ENCODE measurements at places on chromosomes 7 and 10.

DNA sequence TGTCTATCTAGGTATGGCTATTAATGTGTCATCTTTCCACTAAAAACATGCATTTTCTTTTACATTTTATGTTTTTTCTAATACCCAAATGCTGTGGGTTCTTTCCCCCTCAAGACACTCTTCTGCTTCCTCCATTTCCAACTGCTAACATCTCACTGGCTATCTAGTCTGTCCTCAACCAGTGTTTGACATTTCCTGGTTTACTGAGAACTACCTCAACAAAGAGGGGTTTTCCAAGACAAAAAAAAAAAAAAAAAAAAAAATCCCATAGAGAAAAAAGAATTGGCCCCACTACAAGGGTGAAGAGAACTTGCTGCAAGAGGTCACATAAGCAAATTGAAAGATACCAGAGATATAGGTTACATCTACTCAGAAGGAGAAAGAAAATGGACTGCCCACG, 359.7 kb downstream of the CRPPA start:
- no peak for DNase-seq

- DNase-seq = no peak
These were observed 190.9 kb upstream of the CXCL12 start for GRCh38 chr10:44575601-44576380.

GRCh38 chr7:116543664-116544063, 18.8 kb downstream of the CAV1 start:
- no peak for DNase-seq

DNA sequence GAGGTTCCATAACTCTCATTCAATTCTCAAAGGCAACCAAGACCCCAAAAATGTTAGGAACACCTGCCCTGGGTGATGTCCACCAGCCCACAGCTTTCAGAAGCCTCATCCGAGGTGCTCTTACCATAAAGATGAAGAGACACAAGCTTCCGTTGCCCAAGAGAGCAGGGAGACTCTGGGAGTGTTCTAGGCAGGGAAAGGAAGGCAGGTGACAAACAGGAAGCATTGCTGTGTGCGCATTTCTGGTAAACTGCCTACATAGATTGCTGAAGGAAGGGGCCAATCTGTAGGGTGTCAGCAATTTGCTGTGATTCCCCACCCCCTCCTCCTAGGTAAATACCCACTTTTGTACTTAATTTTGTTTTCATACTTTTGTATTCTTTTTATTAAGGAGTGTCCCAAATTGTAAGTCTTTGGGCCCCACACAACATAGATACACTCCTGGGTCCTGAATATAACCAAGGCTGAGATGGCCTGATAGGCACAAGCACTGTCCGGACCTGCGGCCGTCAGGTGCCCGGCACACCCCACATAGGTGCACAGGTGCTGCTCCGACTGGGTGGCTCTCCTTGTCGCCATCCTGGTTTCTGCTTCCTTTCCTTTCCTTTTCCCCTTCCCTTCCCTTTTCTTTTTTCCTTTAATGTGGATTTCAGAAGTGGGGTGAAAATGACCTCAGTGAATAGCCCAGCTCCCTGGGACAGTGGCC, 51.4 kb upstream of the SMNDC1 start:
- no peak for DNase-seq

- DNase-seq = no peak
These were observed 6.6 kb upstream of the RELN start for GRCh38 chr7:103996017-103996551.

- no peak for DNase-seq
These were observed 52.5 kb downstream of the CSGALNACT2 start for GRCh38 chr10:43190775-43191174.

GRCh38 chr10:91460681-91461080, 50.5 kb downstream of the HECTD2 start:
- DNase-seq = no peak

DNA sequence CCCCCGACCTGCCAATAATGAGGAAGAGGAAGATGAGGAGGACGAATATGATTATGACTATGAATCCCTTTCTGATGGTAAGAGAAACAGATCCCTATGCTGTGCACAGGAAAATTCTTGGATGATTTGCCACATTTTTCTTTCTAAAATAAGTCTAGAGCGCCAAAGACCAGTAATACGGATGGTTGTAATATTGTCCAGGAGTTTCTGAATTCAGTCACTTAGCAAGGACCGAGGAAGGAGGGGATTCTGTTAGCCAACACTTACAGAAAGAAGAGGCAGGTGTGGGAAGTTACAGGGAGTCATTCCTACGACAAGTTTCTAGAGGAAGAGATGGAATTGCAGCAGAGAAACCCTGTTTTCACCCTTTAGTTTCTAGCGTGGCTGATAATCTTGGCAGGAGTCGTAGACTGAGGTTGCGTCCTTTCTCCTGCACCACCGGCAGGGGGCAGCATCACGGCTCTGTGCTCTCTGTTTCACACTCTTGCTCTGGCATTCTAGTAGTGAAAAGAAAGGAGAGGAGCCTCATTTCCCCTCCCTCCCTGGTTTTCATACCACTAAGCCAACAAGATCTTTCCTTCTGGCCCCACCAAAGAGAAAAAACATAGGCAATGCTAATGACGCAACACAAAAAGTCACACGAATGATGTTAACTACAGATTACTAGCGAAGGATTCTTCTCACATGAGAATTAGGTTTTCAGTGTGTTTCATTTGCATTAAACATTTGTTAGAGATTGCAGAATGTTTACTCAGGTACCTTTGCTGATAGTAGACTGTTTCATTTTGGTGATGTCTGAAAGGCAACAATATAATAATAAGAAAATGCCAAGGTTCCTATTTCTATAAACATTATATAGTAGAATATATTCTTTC, 82.7 kb downstream of the NOC3L start:
- DNase-seq = peak; percentile 25

- no peak for DNase-seq
These were observed 77.1 kb downstream of the NRF1 start for GRCh38 chr7:129688503-129689222.

GRCh38 chr7:34550996-34551395, 107.0 kb upstream of the NPSR1 start:
- no peak for DNase-seq

DNA sequence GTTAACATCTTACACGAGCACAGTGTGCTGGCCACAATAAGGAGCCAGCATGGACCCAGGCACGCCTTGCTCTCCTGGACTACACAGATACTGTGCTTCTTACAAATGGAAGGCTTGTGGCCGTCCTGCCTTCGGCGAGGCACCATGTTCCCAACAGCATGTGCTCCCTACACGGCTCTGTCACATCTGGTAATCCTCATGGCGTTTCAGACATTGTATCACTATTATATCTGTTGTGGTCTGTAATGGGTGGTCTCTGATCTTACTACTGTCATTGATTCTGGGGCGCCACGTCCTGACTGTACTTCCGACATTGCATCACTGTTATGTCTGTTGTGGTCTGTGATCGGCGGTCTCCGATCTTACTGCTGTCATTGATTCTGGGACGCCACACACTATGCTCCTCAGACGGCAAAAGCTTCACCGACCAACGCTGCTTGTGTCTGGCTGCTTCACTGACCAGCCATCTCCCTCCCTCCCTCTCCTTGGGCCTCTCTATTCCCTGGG, 195.4 kb downstream of the MAD1L1 start:
- no peak for DNase-seq

- no peak for DNase-seq
These were observed 38.6 kb downstream of the RSBN1L start for GRCh38 chr7:77734659-77735421.

- DNase-seq = no peak
These were observed 66.9 kb upstream of the RHOBTB1 start for GRCh38 chr10:61010863-61011262.

DNA sequence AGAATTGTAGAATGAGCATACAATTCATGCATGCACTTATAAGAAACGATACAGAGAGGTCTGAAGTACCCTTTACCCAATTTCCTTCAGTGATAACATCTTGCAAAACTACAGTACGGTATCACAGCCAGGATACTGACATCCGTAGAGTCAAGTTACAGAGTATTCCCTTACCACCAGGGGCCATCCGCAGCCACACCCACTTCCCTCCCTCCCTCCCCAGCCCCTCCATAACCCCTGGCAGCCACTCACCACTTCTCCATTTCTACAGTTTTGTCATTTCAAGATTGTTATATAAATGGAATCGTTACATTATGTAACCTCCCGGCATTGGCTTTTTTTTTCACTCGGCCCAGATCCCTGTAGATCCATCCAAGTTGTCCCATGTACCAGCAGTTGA, 113.6 kb upstream of the RET start:
- DNase-seq = no peak

- DNase-seq = no peak
These were observed 252.9 kb downstream of the SNX13 start for GRCh38 chr7:17687361-17687760.

DNA sequence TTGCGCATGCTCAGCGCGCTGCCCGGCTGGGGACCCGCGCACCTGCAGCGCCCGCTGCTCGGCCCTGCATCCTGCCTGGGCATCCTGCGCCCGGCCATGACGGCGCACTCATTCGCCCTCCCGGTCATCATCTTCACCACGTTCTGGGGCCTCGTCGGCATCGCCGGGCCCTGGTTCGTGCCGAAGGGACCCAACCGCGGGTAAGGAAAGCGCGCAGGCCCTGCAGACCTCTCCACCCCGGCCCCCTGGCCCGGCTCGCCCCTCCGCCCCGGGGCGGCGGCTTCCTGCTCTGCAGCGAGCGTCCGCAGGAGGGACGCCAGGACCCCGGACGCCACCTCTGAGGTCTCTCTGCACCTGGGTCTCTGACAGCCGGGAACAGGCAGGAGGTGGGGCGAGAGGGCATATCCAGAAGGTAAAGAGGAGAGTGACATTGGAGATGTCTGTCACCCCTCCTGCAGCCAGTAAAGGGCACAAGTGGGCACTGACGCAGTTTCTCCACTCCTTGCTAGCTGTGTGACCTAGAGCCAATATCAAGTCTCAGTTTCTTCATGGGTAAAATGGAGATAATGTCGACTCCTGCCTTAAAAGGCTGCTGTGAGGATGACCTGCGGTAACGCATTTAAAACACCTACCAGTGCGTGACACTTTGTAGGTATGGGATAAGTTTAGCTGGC, 338 bp downstream of the ATP6V0E2 start:
- peak; percentile 38 for DNase-seq

DNA sequence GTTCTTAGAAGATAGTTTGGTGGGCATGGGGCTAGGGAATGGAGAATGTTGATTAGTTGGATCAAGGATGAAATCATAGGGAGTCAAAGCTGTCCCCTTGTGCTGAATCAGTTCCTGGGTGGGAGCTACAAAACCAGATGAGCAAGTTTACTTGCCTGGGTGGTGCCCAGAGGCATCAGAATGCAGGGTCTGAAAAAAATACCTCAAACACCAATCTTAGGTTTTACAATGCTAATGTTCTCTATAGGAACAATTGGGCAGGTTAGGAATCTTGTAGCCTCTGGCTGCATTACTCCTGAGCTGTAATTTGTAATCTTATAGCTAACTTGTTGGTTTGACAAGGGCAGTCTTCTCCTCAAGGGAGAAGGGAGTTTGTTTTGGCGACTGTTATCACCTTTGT, 34.4 kb downstream of the LHFPL3 start:
- no peak for DNase-seq

DNA sequence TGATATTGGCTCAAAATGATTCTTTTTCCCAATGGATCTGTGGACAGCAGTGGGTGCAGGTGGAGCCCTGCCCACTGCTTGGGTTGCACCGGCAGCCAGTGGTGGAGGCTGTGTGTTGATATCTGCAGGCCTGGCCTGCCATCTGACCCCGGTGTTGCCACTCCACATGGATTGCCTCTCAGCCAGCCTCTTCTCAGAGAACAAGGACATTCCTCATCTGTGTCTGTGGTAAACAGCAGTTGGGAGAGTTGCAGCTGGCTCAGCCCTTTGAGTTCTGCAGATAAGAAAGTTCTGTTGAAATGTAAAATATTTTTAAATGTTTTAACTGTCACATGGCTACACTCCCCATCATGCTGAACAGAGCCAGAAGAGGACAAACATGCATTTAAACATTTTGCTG, 374.9 kb upstream of the CELF2 start:
- no peak for DNase-seq

DNA sequence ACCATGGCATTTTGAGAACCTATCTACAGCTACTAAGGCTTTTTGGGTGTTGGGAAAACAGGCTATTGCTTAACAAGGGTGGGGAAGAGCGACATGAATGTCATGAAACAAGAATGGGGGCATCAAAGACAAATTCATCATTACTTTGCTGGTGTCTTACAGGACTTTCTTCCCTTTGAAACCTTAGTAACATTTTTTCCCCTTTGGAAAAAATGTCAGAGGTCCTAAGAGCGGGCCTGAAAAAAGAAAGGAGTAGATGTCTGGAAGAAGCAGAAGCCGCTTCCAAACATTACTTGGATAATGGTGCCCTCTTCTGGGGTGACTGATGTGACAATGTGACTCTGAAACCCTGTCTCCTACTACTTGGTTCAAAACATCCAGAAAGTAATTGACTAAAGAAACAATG, 3.8 kb upstream of the DDX50 start:
- peak; percentile 44 for DNase-seq

DNA sequence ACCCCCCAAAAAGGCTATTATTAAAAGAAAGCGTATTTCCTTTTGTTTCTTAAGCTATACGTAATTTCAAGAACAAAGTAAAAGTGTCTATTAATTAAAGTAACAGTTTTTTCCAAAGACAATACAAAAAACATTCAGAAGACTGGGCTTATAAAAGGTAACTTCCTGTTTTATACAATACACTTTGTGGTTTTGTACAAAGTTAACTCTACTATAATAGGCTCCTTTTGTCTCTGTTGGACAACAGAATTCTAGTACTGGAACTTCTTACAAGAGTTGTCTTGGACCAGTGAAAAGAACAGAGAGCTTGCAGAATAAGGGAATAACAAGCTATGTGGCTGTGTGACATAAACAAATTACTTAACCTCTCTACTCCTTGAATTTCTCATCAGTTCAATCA, 21.5 kb downstream of the SFMBT2 start:
- no peak for DNase-seq

DNA sequence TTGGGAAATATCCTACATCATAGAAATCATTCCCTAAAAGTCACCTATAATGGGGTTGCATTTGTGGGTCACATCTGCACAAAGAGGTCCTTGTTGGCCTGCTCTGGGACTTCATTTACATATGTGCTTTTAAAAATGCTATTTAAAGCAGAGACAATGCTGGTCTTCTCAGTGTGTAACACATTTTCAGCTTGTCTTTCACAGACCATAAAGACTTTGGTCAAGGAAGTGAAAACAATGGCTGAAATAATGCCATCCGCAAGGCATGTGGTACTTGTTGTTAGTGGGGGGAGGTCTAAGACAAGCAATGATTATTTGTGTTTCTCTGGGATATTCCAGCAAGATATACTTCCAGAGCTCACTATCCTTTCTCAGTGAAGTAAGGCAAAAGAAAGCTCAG, 84.6 kb upstream of the PDLIM1 start:
- no peak for DNase-seq

- DNase-seq = no peak
These were observed 1.9 kb downstream of the TTYH3 start for GRCh38 chr7:2633538-2634266.
